HEK293T (cell line): ENCODE measurements at places on chromosomes 1 and 21.

GRCh38 chr1:178169649-178170048, 75.7 kb downstream of the RASAL2 start:
- no peak for DNase-seq

DNA sequence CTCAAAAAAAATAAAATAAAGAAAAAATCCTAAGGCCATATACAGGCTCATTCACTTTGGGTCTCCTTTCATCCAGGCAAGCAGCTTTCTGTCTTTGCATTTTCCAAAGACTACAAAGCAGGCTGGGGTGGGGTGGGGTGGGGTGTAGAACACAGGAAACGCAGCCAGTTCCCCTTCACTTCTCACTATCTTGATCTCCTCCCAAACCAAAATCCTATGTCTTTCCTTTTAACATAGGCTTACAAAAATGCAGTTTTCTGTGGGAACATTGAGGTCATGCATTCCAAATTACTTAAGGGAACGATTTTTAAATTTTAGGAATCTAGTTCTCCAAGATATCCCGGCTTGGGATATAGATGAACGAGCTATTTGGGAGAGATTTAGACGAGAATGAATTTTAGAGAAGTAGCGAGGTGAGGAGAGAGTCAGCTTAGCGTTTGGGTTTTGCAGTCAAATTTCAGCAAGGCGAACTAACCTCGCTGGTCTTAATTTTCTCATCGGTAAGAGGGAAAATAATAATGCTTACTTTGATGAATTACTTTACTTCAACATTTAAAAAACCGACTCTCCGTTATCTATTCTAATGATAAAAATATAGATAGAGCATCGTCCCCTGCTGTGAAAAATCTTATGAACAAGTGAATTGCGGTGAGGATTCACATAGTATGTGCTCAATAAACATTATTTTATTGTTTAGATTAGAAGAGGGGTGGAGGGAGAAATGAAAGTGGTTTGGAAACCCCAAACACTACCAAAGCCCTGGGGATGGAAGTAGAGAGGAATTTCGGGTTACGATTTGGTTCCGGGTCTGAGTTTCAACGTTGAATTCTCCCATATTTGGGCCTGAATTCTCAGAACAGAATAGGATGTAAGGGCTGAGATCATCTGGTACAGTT, 735 bp upstream of the STX12 start:
- no peak for DNase-seq

- DNase-seq = no peak
Measured at GRCh38 chr1:217944550-217944949, 313.4 kb downstream of the SPATA17 start.

DNA sequence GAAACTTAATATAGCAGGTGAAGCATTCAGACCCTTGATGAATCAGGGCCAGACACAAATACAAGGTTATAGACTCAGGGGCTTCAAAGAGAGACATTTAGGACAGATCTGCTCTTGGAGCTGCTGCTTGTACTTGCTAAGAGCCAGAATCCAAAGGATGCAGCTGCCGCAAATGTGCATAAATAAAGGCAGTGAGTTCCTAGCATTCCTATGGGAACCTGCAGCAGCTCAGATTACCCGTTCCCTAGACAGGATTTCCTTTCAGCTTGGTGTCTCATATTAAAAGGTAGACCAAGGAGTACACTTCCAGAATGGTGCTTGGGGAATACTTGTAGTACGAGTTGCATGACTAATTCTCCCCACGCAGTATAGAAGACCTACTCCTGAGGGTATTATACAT, 9.7 kb upstream of the LRRC53 start:
- no peak for DNase-seq

- no peak for DNase-seq
Measured at GRCh38 chr1:240245629-240246020, 153.9 kb downstream of the FMN2 start.

- DNase-seq = no peak
Measured at GRCh38 chr1:205582471-205583291, 49.1 kb downstream of the ELK4 start.

DNA sequence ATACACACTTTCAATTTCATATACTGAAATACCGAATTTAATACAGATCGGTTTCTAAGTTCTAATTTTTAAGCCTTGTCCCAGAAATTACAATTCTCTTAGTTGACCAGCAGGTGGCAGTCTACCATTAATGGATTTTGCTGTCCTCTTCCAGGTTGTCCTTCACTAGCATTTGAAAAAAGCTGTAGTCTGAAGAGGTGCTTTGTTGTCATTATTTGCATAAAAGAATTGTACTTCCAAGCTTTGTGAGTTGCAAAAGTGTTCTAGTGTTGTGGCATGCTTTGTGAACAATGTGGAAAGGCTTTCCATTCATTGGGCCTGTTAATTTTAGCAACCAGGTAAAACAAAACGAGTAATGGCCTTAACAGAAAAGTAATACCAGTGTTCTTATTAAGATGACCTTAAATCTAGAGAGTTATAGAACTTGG, 193.6 kb downstream of the RPS6KC1 start:
- peak; percentile 55 for DNase-seq

DNA sequence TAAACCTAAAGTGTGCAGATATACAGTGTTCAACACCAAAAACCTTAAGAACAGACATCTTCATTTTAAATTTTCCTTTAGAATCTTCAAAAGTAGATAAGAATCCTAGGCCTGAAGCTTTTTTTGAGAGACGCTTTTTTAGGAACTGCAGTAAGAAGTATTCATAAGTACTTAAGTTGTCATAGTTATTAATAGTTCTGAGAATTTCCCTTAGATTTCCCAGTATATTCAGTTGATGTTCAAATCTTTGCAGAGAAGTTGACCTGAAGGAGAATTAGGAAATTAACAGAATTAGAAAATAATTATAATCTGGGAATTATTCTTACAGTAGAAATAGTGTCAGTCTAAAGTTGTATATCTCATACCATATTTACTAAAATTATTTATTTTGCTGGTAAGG, 150.3 kb downstream of the NCAM2 start:
- DNase-seq = no peak

GRCh38 chr1:106717591-106717990, 338.9 kb upstream of the PRMT6 start:
- no peak for DNase-seq

DNA sequence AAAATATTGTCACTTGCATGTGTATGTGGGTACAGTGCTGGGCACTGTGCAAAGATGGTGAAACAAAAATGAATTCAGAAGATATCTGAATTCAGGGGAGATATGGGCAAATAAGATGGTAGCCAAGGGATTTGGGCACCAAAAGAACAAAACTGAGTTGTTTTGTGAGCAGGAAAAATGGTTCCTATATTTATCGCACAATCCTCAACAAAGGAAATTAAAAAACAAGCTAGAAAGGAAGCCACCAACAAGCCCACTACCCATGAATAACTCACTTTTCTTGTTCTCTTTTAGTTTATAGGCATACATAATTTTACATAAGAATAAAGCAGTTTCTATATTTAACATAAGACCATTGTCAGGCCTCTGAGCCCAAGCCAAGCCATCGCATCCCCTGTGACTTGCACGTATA, 40.7 kb upstream of the VASH2 start:
- DNase-seq = no peak
